ENCODE measurements at places on chromosomes 6 and 20.

DNA sequence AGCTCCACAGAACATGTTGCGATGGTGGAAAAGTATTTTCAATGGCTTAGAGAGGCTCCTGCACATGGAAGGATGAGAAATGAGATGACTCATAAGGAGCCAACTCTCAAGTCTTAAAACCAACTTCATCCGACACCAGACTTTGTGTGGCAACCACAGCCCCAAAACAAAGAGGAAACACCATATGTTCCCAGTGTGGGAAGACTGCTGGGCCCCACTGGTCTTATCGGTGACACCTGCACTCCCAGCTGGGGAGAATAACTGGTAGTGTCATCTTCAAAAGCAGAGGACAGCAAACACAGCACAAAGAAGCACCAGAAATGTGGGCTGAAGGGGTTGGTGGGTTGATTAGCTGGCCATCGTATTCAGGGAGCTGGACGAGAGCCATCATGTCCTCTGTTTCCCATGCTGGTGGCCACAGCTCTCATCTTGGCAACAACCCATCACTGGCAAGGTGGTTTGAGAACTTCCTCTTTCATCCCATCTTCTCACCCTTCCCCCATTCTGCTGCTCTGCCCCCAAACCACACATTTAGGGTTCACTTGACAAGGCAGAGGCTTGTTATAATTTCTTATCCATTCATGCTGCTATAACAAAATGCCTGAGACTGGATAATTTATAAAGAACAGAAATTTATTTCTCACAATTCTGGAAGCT lies 46.0 kb upstream of the TASP1 start:
- no peak for DNase-seq

- no peak for DNase-seq
Observed at GRCh38 chr20:59723607-59724456, 119.5 kb downstream of the PHACTR3 start.

GRCh38 chr6:134035823-134036296 lies 16.6 kb downstream of the SLC2A12 start:
- peak; percentile 40 for DNase-seq

DNA sequence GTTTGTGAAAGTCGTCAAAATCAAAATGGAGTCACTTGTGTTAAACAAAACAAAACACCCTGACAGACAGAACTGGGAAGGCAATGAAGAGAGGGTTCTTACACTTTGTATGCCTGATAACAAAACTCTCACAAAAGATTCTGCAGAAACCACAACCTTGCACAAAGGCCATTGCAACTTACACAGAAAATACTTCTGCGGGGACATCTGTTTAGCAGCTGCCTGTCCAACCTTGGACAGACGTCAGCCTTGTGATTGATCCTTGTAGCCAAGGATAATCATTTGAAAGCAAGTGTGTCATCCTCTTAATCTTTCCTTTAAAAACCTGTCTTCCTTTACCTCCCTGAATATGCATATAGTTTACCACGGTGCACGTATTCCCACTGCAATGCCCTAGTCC lies 17.0 kb upstream of the SLC22A3 start:
- no peak for DNase-seq

DNA sequence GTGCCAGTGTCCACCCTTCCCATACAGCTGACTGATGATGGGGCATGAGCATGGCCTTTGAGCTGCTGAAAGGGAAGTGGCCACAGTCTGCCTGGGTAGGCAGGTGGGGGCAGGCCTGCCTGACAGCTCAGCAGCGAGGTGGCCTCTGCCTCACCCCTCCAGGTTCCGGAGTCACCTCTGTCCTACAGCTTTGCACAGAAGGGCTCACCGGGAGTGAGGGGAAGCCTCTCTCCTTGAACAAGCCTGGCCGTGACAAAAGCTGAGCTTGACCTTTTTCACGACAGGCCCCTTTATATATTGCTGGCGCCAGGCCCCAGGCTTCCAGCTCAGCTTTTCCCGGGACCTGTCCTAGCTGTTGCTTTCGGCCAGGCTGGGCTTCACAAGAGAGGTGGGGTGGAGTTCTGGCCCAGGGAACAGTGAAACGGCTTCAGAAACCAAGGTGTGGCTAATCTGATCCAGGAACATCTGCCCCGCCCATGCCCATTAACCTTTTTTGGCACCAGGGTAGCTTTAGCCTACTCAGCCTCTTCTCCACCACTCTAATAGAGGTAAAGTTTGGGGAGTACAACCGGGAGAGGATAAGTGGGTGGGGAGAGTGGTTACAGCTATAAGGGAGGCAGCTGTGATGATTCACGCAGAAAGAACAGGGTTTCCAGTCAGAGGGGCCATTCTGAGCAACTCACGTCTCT lies 42.9 kb downstream of the C6orf132 start:
- DNase-seq = peak; percentile 77

GRCh38 chr6:100099189-100100074 lies 105.4 kb upstream of the MCHR2 start:
- DNase-seq = no peak

GRCh38 chr20:53040693-53041589 lies 68.8 kb downstream of the TSHZ2 start:
- DNase-seq = no peak

DNA sequence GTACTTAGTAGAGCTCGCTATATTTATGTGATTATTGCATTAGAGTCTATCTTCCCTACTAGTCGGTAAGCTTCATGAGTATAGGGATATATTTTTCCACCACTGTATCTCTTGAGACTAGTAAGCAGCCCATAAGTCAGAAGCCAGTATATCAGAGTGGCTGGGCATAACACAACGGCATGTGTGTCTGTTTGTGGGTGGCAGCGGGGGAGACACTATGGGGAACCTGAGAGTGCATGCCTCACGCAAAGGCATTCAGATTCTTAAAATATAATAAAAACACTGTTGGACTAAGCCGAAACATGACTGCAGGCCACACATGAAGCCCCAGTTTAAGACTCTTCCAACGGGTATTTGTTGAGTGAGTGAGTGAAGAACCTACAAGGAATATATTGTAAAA lies 8.0 kb downstream of the KCNS1 start:
- no peak for DNase-seq

GRCh38 chr6:15063253-15063853 lies 182.5 kb upstream of the JARID2 start:
- no peak for DNase-seq

DNA sequence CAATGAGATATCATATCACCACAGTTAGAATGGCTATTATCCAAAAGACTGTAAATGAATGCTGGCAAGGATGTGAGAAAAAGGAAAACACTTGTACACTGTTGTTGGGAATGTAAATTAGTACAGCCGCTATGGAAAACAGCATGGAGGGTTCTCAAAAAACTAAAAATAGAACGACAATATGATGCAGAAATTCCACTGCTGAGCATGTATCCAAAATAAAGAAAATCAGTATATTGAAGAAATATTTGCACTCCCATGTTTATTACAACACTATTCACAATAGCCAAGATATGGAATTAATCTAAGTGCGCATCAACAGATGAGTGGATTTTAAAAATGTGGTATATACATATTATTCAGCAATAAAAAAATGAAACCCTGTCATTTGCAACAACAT lies 898.9 kb upstream of the MAN1A1 start:
- no peak for DNase-seq

GRCh38 chr6:170212051-170212756 lies 78.7 kb downstream of the DLL1 start:
- no peak for DNase-seq

- DNase-seq = no peak
Observed at GRCh38 chr6:44235891-44236516, 10.9 kb upstream of the HSP90AB1 start.

DNA sequence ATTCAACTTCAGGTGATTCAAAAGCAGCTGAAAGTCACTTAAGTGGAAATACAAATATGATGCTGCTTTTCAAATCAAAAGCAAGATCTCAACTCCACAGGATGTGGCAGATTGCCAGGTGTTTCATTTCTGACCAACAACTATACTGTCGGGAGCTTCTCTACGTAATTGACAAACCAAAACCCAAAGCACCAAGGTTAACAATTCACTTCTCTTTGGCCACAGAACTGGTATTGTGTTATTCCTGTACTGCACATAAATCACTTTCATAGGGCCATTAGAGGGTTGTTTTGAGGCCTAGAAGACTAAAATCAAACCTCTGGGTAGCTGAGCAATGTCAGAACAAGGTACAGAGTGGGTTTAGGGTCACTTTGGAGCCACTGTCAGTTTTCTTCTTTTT lies 169.7 kb downstream of the HAO1 start:
- DNase-seq = no peak

DNA sequence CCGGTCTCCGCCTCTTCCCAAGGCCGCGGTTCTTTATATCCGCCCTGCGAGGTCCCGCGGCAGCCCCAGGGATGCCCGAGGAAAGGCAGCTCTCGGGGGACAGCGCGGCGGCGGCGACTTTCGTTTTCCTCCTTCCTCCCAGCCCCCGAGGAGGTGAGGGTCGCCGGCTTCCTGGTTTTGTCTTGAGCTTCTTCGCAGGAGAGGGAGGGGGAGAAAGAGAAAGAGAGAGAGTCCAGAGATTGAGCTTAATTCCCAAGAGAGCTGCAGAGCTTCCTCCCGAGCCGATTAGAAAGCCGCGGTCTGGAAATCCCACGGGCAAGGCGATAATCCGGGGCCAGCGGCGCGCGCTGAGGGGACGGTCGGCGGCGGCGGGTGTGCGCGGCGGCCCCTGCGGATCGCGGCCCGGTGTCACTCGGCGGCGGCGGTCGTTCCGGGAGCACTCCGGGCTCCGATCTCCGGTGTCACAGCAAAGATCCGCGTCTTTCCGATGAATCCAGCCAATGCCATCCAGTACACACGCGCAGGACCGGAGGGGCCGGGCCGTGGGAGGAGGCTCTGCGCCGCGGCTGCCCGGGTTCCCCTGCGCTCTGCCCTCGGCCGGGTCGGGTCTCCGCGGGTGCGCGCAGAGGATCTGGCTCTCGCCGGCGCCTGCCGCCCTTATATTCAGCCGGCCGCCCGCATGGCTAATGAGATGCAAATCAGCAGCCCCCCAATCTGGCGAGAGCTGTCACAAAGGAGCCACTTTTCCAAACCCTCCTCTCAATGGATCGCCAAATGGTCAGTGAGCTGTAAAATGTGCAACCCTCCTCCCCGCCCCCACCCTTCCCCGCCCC lies at the start of gene DLL1:
DLL1 (minus strand) TSS at position 783 of the 833 bp plus-strand sequence. CDS start 939 bp downstream, outside the sequence.
- peak; percentile 24 for DNase-seq

GRCh38 chr6:96702626-96703025 lies 134.7 kb downstream of the GPR63 start:
- no peak for DNase-seq

GRCh38 chr20:22472447-22473100 lies 111.8 kb downstream of the FOXA2 start:
- no peak for DNase-seq

DNA sequence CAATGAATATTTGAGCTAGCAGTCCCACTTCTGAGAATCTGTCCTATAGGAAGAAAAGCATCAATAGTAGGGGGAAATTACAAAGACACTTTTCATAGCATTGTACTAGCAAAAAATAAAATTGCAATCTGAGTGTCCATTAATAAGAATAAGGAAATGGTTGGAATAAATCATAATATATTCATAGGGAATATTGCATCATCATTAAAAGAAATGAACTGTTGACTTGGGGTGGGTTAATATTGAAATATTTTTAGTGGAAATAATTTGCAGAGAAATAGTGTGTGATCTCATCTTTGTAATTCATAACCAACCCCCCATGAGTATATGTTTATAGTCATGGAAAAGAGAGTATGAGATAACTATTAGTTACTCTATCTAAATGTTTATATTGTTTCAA lies 12.4 kb downstream of the NFYA start:
- no peak for DNase-seq

GRCh38 chr6:14639983-14640599 lies 522.5 kb downstream of the CD83 start:
- no peak for DNase-seq

GRCh38 chr20:34033903-34034302 lies 40.2 kb downstream of the RALY start:
- no peak for DNase-seq

- no peak for DNase-seq
Observed at GRCh38 chr6:53566755-53567154, 21.9 kb upstream of the GCLC start.

DNA sequence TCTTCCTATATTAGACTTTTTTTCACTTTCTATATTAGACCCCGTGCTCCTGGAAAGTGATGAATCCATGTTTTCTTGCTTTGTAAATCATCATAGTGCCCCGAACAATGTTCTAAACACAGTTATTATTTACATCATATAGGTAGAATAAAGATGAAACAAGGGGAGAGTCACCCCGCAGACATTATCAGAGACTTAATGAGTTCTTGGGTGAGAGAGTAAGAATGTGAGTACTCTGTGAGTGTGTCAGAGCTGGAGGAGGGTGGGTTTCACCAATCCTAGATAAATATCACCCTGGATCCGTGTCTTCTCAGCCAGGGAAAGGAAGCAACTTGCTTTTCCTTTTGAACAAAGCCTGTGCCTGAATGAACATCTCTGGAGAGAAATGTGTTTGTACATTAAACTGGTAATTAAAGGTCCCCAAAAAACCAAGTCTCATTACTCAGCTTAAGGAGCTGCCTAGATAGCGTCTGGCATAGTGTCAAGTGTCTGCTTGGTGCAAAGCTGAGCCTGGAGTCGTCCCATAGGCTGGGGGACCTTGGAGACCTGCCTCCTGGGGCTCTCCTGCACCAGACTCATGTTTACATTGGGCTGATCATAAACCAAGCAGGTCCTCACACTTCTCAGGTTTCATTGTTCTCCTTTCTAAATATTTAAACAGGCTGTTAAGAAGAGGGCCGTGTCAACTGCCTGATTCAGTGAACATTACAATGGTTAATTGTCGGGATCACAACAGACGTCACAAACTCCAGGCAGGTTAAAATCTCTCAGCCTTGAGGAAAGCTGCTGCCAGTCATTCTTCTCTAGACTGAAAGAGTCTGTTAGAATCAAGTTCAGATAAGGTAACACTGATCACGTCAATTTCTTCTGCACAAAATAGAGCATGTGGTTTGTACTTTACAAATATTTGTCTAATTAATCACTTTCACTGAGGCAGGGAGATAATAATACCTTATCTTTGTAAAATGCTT lies 179.7 kb upstream of the MYLIP start:
- no peak for DNase-seq

DNA sequence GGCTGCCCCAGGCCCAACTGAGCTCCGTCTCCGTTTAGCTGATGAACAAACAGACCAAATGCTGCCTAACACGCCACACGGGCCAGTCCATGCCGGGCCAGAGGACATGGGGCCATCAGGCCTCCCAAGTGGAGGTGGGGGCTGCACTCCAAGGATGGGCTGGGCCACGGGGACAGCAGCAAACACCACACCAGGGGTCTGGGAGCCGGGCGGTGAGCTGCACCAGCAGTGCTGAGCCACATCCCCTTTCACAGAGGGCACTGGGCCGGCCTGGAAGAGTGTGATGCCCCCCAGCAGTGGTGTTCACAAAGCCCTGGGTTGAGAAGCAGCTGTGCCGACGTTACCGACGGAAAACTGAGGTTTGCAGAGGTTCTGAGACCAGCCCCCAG lies 2.7 kb downstream of the KCNQ2 start:
- DNase-seq = no peak

Data from H54 (cell line).